ENCODE measurements at places on chromosomes 12 and 14. TPM values are rescaled to one million over a fixed set of nuclear protein-coding genes. Genes with fewer than 3 reads are reported as not detected.

DNA sequence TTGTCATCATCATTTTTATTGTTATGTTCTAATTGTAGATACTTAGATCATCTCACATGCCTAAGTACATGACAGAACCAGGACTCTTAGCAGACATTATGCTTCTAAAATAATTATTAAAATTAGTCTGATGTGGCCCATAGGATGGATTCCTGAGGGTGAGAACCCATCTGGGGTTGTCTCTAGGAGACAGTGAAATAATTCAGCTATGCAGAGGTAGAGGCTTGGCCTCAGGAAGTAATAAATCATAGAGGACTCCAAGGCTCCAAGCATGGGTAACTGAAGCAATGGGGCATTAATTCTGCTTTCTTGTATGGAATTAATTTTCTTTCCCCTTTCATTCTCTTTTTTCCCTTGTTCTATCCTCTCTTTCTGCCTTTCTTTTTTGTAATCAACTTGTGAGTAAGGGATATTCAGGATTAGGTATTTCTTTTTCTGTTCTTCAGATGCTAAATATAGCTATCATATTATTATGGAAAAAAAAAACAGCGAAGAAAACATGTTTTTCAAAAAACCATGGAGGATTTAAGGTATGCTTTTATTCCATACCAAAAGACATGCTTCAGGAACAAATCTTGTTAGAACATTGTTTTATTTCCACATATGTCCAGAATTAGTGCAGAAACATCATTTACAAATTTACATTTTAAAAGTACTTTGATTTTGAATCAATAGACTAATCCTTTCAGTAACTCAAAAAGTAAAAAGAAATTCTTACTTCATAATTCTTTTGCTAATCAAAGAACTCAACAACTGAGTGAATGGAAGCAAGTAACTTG is 263.2 kb downstream of the TRHDE start:
- no peak for DNase-seq

DNA sequence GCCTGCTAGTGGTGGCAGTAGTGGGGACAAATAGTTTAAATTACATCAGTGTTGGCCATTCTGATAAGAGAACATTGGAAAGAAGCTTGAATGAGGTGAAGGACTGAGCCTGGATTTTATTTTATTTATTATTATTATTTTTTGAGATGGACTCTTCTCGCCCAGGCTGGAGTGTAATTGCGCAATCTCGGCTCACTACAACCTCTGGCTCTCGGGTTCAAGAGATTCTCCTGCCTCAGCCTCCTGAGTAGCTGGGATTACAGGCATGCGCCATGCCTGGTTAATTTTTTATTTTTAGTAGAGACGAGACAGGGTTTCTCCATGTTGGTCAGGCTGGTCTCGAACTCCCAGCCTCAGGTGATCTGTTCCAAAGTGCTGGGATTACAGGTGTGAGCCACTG is 739.4 kb downstream of the AACS start:
- DNase-seq = no peak

GRCh38 chr14:74563586-74564159 is 48.4 kb downstream of the LTBP2 start:
- DNase-seq = no peak

The PDE3A gene
- 7.0 TPM for total RNA-seq

The LBHD2 gene
- not detected for total RNA-seq

DNA sequence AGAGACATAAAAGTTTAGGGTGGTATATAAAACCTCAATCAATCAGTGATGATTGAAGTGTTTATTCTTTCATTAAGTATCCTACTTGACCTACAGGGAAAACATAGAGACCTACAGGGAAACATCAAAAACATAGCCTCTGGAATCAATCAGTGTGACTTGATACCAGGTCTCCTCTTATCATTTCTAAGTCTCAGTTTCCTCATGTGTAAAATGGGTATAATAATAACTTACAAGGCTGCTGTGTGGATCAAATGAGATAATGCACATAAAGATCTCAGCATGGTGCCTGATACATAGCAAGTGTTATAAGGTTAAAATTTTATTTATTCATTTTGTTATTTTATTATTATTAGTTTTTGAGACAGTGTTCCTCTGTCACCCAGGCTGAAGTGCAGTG is 22.2 kb upstream of the GNPTAB start:
- DNase-seq = no peak

The DIO3 gene
- 1.3 TPM for total RNA-seq

GRCh38 chr12:90166671-90167070 is 458.0 kb upstream of the ATP2B1 start:
- DNase-seq = no peak

DNA sequence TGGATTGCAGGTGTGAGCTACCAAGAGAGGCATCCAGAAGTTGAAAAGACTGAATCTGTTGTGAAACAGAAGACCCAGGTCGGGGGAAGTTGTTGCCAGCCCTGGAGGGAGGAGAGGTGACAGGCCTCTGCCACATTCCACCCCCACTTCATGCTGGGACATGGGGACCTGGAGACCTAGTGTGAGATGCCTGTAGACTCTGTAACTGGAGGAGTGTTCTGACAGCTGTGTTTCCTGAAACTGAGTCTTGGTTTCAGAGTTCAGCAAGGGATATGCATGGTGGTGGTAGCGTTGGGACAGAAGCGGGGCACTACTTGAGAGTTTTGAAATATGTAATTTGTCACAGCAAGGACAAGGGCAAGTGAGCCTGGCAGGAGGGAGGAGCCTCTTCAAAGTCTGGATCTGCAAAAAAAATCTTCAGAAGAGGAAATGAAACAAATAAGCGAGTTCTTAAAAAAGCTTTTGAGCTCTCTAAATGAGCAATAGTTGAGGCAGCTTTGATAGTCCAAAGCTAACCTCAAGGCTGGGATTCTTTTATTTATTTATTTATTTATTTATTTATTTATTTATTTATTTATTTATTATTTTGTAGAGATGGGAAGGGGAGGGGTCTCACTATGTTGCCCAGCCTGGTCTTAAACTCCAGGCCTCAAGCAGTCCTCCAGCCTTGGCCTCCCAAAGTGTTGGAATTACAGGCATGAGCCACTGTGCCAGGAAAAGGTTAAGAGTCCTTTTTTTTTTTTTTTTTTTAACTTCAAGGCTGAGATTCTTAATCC is 58.9 kb upstream of the EEA1 start:
- DNase-seq = no peak

The GLIPR1L1 gene
- total RNA-seq = not detected

DNA sequence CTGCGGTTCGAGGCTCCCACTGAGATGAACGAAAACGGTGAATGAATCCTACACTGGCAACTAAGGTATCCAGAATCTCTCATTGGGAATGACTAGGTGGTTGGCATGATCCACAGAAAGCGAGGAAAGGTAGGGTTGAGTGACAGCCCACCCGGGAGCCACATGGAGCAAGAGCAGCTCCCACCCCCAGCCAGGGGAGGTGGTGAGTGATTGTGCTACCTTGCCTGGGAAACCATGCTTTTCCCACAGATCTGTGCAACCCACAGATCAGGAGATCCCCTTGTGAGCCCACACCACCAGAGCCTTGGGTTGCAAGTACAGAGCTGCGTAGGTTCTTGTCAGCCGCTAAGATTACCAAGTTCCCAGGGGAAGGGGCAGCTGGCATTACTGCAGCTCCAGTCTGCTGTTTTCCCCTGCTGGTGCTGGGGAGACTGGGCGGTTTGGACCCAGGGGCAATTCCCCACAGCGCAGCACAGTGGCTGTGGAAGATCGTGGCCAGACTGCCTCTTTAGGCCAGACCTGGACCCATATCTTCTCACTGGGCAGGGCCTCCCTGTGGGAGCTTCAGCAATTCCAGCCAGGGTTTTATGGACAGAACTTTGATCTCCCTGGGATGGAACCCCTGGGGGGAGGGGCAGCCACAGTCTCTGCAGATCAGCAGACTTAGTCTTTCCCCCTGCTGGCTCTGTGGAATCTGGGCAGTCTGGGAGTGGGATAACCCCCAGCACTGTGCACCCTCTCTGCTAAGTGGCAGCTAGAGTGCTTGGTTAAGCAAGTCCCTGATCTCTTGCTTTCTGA is 44.6 kb upstream of the PPP4R3A start:
- DNase-seq = no peak

GRCh38 chr12:44640427-44641190 is 235.5 kb downstream of the NELL2 start:
- DNase-seq = no peak

The TAS2R9 gene
- not detected for total RNA-seq

GRCh38 chr12:106181401-106182114 is 42.8 kb upstream of the NUAK1 start:
- DNase-seq = no peak

Data from breast epithelium (tissue), 4 donors.